Adrenal gland (tissue), 19 donors: ENCODE measurements at places on chromosomes 6 and 20.

- no peak for DNase-seq
Observed at GRCh38 chr20:5465604-5465927, 148.8 kb upstream of the PROKR2 start.

GRCh38 chr6:145036848-145037567, 698.3 kb downstream of the EPM2A start:
- peak; percentile 38 for DNase-seq

GRCh38 chr20:19404826-19405225, 192.4 kb downstream of the SLC24A3 start:
- no peak for DNase-seq

DNA sequence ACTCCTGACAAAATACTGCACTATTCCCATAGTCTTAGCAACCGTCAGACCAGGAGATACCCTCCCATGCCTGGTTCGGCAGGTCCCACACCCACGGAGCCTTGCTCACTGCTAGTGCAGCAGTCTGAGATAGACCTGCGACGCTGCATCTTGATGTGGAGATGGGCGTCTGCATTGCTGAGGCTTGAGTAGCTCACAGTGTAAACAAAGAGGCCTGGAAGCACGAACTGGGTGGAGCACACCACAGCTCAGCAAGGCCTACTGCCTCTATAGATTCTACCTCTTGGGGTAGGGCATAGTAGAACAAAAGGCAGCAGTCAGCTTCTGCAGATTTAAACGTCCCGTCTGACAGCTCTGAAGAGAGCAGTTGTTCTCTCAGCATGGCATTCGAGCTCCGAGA, 25.4 kb downstream of the TMEM244 start:
- DNase-seq, result no peak

GRCh38 chr20:42097741-42098140, 479.6 kb upstream of the CHD6 start:
- DNase-seq, result no peak

- DNase-seq, result no peak
Observed at GRCh38 chr6:145809211-145809610, 5.4 kb downstream of the FBXO30 start.
